ENCODE measurements at places on chromosomes 1 and 21.

DNA sequence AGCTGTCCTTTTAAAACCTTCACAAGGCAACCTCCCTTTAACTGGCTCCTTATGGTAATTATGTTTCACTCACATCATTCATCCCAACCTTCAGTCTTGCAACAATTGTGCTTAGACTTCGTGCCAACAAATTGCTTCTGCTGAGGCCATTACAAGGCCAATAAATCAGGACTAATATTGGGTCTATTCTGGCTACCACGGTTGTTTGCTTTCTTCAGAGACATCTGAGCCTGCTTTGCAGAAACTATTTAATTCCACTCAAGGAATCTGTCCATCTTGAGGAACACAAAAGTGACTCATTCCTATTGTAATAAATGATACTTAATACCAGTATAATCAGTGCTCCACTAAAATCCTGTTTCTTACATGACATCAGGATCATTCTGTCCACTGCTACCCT is 2.6 kb upstream of the GSTM4 start:
- no peak for DNase-seq

- no peak for DNase-seq
Observed at GRCh38 chr1:31535561-31535960, 40.8 kb upstream of the TINAGL1 start.

DNA sequence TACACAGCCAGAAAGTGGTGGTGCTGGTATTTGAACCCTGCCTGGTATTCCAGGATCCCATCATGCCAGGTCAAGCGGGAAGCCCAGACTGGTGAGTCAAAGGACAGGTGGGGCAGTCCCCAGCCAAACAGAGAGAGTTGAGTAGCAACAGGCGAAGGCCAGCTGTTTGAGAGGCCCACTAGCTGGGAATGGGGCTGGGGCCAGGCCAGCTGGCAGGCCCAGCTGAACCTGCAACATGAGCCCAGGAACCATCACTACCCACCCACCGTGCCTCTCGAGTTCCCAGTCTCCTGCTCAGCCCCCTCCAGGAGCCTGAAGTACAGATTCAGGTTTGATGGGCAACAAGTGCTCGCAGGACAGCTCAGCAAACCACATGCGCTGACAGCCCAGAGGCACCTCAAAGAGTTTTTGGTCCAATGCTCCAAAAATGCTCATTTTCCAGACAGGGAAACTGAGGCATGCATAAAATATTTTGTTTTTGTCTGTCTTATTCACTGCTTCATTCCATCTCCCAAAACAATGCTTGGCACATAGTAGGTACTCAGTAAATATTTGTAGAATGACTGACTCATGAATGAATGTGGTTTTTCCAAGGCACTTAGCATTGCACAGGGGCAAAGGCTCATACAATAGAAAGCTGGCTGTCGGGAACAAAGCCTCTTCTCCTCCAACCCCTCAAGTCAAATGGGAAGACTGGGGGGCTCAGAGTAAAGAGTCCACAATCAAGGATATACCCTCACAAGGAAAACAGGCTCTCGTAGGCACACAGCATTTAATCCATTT is 42.5 kb upstream of the CLIC4 start:
- DNase-seq = peak; percentile 93

GRCh38 chr1:31932491-31933316 is 5.5 kb downstream of the PTP4A2 start:
- no peak for DNase-seq

DNA sequence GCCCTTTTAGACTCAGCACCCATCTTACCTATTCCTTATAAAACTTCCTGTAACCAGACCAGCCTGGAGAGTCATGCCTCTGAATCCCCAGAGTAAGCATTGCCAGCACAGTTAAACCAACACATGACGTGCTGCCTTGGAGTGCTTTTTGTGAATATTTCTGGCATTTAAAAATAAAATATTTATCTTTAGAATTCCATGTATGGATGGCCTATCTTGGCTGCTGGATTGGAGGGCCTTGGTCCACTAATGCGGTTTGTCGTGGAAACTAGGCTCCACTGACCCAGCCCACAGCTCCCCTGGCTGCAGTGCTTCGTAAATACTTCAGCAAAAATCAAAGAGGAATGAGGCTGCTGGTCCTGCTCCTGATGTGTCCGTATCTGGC is 17.5 kb downstream of the MTARC1 start:
- no peak for DNase-seq

GRCh38 chr1:63289135-63289534 is 33.2 kb upstream of the FOXD3 start:
- DNase-seq = no peak

GRCh38 chr1:67566803-67567377 is 118.1 kb upstream of the GADD45A start:
- no peak for DNase-seq

DNA sequence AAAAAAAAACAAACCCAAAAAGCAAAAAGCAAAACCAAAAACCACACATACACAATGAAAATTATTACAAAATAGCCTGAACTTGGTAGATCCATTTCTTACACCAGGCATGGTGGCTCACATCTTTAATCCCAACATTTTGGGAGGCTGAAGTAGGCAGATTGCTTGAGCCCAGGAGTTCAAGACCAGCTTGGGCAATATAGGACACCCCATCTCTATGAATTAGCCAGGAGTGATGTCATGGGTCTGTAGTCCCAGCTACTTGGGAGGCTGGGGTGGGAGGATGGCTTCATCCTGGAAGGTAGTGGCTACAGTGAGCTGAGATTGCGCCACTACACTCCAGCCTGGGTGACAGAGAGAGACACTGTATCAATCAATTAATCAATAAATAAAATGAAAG is 42.1 kb upstream of the SCAF4 start:
- no peak for DNase-seq

- no peak for DNase-seq
Observed at GRCh38 chr1:28180306-28181305, 4.1 kb upstream of the PTAFR start.

DNA sequence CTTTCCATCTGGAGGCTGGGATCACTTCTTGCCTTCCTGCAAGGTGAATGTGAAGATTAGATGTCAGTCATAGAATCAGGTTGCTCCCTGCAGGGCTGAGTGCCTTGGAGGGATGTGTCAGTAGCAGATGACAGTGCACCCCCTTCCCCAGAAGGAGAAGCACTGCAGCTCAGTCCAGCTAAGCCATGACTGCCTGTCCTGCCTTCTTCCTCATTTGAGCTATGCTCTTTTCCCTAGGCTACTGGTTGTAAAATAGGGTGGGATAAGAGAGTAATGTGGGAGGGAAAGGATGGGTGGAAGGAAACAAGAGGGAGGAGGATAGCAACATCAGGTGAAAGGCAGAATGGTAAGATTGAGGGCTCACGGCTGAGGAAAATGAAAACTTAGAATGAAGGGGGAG is 11.1 kb upstream of the FABP3 start:
- no peak for DNase-seq

DNA sequence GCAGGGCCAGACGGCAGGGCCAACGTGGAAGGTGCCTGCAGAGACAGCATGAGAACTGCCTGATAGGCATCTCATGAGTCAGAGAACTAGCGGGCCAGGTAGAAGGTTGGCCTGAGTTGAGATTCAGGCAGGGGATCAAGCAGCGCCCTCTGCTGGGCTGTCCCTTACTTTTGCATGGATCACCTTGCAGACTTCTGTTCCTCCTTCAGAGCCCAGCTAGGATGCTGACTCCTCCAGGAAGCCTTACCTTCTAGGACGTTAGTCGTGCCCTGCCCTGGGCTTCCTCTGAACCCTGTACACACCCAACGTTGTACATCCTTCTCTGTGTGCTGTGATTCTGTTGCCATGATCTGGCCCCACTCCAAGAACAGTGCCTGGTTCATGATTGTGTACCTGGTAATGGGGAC is 231.3 kb upstream of the VAMP3 start:
- no peak for DNase-seq

DNA sequence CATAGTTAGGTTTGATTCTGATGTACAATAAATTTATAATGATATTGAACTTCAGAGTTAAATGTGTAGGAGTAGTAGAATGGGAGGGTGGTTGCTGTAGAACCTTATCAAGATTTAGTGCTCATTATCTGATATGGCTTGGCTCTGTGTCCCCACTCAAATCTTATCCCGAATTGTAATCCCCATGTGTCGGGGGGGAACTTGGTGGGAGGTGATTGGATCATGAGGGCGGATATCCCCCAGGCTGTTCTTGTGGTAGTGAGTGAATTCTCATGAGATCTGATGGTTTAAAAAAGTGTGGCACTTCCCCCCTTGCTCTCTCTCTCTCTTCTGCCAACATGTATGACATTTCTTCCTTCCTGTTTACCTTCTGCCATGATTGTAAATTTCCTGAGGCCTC is 265.5 kb downstream of the GRIK1 start:
- no peak for DNase-seq

GRCh38 chr1:219189021-219189824 is 15.5 kb downstream of the LYPLAL1 start:
- DNase-seq = no peak

- no peak for DNase-seq
Observed at GRCh38 chr21:25080141-25080540, 527.1 kb downstream of the MRPL39 start.

GRCh38 chr21:43800566-43800965 is 11.2 kb downstream of the RRP1 start:
- DNase-seq = no peak

GRCh38 chr1:15245593-15246360 is 1.2 kb upstream of the FHAD1 start:
- no peak for DNase-seq

DNA sequence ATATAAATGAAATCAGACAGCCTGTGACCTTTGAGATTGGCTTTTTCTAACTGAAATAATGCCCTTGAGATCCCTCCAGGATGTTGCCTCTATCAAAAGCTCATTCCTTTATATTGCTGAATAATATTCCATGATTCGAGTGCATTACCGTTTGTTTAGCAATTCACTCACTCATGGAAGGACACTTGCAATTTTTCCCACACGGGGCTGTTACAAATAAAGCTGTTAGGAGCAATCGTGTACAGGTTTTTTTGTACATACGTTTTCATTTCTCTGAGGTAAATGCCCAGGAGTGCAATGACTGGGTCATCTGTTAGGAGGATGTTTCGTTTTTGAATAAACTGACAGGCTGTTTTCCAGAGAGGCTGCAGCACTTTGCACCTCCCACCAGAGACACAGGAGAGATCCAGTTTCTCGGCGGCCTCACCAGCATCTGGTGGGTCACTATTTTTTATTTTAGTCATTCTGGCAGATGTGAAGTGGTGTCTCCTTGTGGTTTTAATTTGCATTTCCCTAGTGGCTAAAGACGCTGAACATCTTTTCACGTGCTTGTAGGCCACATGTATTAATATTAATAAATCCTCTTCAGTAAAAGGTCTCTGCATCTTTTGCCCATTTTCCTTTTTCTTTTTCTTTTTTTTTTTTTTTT is 11.0 kb downstream of the PRDM15 start:
- DNase-seq = no peak

DNA sequence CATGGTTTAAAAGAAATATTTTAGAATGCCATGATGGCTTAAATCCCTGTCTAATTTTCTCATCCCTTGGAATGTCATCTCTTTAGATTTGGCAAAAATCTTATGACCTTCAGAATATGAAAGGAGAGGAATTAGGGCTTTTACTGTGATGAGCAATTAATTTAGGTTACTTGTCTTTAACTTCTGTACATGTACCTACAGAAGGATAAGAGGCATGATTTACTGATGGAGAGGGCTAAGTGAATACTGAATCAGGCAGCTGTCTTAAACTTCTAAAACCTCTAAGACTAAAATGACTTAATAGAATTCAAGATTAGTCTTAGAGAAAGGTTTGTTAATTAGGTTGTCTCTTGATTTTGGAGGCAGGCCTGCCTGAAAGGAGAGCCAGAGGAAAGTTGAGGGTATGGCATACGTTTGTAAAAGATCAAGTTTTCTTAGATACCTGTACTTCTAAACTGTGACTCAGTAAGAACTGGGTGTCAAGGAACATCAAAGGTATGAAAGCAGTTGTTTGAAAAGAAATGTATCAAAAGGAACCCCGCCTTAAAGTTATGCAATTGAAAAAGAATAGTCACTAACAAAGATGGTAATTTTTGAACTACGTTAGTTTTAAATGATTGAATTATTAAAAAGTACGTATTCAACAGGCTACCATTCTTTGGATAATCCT is 12.5 kb downstream of the MACO1 start:
- DNase-seq = no peak

DNA sequence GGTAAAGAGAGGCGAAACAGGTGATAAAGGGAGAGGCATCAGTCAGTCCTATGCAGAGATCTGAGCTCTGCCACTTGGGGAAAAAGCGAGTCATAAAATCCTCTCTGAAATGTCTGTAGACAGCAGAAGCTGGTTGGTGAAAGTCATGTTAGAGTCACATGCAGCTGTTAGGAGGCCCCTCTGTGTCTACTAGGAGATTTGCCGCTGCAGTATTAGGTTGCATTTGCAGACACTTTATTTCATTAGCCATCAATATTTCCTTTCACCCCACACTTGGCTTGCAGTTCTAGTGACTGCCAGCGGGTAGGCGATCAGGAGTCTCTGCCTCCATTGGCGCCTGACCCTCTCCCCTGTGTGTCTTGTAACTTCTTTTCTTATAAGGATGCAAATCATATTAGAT is 16.2 kb downstream of the ATP1A4 start:
- DNase-seq = no peak

DNA sequence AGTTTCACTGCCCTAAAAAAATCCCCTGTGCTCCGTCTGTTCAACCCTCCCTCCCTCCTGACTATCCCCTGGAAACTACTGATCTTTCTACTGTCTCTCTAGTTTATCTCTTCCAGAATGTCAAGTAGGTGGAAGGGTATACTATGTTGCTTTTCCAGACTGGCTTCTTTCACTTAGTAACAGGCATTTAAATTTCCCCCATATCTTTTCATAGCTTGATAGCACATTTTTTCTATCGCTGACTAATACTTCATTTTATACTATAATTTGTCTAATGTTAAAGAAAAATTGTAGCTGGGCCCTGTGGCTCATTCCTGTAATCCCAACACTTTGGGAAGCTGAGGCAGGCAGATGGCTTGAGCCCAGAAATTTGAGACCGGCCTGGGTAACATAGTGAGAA is 142.8 kb downstream of the DSCAM start:
- no peak for DNase-seq

DNA sequence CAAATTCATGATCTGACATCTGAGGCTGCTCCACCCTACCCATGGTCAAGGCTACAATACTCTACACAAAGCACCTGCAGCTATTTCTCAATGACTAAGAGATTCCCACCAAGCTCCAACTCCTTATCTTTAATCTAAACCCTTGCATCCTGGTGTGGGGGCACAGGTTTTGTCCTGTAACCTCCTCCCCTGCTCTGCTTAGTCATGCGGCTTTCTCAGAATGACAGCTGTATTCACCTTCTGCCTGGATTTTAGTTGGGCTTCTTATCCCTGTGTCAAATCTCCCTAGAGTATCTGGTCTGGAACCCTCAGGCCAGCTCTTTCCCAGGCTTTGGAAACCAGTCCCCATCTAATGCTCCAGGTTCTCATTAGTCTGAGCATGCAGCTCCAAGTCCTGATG is 159.0 kb downstream of the BARHL2 start:
- no peak for DNase-seq
